ENCODE measurements at places on chromosomes 13 and 19.

- no peak for DNase-seq
Observed at GRCh38 chr13:64627654-64628053, 2602.5 kb downstream of the PCDH9 start.

DNA sequence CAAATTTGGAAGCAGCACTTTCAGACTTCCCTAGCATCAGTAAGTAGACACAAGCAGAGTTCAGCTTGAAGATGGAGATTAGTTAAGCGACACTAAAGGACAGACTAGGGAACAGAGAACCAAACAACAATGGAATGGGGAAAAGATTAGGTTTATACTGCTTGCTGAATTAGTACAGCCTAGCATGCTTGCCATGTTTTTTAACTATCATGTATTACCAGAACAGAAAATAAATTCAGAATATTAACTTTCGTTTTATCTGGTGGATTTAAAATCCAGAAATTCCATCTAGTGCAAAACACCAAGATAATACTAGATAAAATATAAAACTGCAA, 451.5 kb upstream of the SLC10A2 start:
- DNase-seq = no peak

GRCh38 chr19:32032561-32032960, 312.8 kb upstream of the ZNF507 start:
- no peak for DNase-seq

DNA sequence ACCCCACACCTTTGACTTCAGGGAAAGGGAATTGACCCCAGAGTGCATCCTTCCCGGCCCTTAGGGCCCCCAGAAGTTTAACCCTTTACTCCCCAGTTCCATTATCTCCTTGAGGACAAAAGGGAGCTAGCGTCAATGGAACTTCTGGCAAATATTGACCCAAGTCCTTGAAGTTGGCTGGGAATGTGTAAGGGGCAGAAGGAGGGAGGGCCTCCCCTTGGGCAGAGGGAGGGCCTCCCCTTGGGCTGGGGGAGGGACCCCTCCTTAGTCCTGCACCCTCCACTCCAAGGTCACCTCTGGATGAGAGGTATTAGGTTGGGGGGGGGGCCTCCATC, 3.0 kb upstream of the TMEM59L start:
- no peak for DNase-seq

DNA sequence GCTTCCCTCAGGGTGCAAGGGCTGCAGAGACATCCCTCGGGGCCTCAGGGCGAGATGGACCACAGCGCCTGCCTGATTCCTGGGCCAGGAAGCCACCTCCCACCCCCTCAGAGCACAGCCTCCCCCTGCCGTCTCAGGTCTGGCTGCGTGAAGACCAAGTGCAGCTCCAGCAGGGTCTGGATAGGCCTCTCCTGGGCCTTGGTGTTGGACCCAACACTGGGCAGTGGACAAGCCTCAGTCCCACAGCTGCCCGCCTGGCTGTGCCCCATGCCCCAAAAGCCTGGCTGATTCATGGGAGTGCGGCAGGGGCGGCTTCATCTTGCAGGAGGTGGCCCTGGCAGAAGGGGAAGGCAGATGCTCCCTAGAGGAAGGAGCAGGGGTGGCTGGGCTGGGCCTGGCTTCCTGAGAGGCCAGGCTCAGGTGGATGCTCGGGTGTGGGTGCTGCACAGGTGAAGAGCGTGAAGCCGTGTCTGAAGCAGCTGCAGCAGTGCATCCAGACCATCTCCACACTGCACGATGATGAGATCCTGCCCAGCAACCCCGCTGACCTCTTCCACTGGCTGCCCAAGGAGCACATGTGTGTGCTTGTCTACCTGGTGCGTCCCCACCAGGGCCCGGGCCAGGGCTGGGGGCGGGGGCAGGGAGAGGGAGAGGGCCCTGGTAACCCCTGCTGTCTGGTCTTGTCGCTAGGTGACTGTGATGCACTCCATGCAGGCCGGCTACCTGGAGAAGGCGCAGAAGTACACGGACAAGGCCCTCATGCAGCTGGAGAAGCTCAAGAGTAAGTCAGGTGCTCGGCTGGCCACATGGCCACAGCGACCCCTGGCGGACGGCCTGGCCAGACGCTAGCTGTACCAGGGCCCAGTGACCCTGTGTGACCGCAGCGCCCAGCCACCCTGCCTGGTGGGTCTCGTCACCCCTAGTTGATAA, 21.7 kb downstream of the MAU2 start:
- no peak for DNase-seq

DNA sequence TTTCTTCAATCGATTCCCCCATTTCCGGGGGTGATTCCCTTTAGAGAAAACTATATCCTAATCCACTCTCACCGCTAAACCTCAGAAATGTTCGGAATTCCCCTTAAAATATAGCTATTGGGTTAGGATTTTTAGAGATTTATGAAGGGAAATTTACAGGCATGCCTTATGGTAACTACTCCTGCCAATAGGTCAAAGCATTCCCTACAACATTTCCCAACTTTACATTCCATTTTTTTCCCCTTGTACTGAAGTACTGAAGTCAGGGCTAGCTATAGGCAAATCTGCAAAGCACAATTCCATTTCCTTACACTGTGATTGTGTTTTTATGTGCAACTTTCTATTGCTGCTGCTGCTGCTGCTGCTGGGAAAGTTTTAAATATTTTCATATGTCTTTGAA, 2.1 kb downstream of the EDNRB start:
- DNase-seq = no peak

DNA sequence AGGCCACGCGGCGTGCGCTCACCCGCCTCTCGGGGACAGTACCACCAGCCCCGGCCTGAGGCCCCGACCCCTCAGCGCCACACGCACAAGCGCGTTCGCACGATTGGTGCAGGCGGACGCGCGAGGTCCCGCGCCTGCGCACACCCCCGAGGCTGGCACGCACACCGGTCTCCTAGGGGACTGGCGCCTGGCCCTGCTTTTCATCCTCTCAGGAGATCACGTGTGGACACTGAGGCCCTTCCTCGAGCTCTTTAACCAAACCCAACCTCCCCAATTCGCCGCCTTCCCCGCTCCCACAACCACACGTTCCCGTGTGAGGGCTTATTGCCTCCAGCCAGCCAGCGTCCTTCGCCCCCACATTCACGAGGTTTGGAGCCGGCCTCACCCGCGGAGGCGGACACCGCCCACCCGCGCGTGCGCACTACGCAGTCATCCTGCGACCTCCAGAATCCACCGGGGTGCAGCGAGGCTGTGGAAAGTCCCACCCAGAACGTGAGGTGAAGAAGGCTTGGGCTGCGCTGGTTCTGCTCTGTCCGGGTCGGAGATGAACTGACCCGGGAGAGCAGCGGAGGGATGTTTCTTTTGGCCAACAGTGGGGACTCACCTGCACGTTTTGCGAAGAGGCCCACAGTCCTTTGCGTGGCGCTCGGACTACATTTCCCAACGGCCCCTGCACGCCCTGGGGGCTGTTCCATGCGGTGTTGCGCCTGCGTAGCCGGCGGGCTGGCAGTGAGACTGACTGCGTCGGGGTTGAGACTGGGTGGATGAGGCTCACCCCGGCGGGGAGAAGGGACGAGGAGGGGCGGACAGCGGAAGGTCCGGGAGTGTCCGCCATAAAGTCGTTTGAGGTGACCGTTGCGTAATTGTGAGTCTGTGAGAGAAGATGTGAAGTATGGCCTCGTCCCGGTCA, 539 bp upstream of the ZNF667 start:
- DNase-seq = peak; percentile 88

- DNase-seq = no peak
Observed at GRCh38 chr19:4443966-4444764, 13.4 kb downstream of the UBXN6 start.

GRCh38 chr19:1274852-1275259, 474 bp upstream of the FAM174C start:
- DNase-seq = no peak

GRCh38 chr19:55000761-55001160, 34.6 kb downstream of the NLRP2 start:
- DNase-seq = no peak

DNA sequence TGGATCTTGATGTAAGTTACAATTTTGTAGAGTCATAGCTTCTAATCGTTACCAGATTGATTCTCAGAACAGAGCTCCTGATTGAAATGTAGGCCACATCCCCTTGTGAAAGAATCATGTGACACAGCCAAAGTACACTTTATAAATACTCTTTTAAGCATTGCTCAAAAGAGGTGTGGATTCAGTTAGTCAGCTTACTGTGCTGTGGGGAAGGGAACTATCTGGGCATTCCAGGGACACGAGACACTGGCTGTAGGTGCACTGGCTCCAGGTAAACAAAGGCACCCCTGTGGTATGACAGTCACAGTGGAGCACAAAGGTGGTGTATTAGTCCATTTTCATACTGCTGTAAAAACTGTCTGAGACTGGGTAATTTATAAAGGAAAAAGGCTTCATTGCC, 222.8 kb downstream of the LIG4 start:
- DNase-seq = no peak

GRCh38 chr13:113295776-113296175, 1.3 kb upstream of the LAMP1 start:
- no peak for DNase-seq

- no peak for DNase-seq
Observed at GRCh38 chr13:80688593-80688992, 347.7 kb upstream of the SPRY2 start.

GRCh38 chr13:31168166-31168565, 6.5 kb upstream of the HSPH1 start:
- DNase-seq = no peak

GRCh38 chr13:43731296-43731695, 55.5 kb downstream of the ENOX1 start:
- DNase-seq = no peak

DNA sequence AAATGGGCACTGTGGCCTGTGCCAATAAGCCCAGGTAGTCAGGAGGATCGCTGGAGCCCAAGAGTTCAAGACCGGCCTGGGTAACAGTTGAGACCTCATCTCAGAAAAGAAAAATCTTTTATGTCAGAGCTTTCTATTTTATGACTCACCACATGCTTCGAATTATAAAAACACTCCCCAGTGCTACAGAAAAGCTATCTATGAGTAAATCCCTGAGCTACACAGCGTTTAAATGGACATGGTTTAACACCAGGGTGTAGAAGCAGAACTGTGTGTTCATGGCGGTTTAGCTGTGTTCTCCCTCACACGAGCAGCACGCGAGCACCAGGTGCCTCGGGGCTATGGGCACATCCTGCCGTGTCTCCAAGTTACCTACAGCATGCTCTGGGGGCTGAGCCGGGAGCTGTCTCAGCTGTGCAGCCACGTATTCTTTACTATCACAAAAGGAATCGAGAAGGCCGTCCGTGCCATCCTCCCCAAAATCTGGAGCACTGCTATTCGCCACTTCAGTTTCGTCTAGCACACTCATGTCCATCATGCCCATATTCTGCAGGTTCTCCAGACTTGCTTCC, 6.7 kb downstream of the SAFB2 start:
- no peak for DNase-seq

- DNase-seq = no peak
Observed at GRCh38 chr19:48210005-48210404, 39.5 kb downstream of the ZSWIM9 start.

DNA sequence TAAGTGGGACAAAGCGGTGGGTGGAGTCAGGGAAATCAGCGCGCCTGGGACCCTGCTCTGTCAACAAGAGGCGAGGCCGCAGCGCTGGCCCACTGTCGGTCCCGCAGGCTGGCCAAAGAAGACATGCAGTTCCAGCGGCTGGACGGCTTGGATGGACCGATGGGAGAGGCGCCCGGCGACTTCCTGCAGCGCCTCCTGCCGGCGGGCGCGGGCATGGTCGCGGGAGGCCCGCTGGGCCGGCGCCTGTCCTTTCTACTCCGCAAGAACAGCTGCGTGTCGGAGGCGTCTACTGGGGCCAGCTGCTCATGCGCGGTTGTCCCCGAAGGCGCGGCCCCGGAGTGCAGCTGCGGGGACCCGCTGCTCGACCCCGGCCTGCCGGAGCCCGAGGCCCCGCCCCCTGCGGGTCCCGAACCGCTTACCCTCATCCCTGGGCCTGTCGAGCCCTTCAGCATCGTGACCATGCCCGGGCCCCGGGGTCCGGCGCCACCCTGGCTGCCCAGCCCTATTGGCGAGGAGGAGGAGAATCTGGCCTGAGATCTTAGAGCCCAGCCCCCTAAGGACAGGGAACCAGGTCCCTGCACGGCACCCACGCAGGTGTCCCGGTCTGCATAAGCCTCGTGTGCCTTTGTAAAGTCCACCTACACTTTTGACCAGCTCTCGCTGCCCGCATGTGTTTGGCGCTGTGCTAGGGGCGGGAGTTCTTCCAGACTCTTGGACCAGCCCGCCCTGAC, 6.1 kb downstream of the BEST2 start:
- DNase-seq = peak; percentile 51

DNA sequence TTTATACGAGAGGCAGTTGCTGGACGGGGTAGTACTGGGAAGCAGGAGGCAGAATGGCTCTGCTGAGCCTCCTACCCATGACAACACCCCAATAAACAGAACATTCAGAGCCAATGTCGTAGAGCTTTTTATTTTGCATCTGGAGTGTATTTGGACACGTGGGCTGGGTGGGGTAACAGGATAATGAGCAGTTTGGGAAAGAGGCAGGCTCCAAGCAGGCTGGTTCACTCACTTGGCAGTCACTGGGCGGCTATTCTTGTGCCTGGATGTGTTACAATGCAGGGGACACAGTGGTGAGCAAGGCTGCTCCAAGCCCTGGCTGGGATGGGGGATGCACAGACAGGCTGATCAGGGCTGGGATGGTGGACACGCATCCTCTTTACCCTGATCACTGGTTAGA, 9.5 kb downstream of the ACTMAP start:
- no peak for DNase-seq

DNA sequence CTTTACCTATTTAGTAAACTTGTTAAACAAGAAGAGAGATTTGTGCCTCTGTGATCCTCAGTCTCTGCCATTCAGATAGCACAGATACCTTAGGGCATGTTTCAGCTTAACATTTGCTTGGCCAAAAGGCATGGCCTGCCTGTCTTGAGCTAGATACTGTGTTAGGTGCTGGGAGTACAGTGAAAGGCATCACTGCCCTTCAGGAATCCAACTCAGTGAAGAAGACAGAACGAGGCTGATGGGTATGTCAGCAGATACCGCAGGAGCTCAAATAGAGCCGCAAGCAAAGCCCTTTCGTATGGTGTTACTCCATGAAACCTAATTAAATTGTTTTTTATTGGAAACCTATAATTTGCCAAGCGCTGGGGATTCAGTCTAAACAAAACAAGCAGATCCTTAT, 12.9 kb downstream of the ZNF507 start:
- no peak for DNase-seq

- DNase-seq = no peak
Observed at GRCh38 chr19:23515551-23515950, 120.3 kb upstream of the ZNF91 start.

DNA sequence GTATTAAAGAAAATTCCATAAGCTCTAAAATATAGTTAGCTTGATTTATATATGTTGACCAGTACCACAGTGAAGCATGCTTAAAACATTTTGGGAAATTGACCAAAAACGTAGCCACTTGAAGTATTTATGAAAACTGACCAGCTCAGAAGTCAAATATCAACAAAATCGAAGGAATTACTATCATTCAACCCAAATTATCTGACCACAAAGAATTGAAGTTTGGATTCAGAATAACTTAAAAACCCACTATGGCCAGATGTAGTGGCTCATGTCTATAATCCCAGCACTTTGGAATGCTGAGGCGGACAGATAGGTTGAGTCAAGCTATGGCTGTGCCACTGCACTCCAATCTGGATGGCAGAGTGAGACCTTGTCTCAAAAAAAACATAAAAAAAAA, 31.9 kb downstream of the GPALPP1 start:
- DNase-seq = no peak
